ENCODE measurements at places on chromosomes 7 and 10.

DNA sequence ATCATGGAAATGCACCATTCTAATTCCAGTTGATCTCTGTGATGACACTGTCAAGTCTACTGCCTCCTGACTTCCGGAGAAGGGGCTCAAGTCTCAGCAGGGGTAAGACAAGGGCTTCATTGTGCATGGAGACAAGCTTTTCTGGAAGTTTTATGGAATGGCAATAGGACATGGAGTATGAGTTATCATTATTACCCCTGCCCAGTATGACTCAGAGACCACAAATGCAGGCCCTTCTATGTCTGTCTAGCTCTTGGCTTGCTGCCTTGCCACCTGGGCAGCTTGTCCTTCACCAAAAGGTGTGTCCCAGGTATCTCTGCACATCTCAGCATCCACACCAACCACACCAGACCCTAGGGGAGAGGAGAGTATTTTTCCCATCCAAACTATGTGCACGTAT lies 34.9 kb upstream of the KIAA1217 start:
- no peak for DNase-seq

- DNase-seq = no peak
Observed at GRCh38 chr7:116698396-116698795, 26.4 kb downstream of the MET start.

DNA sequence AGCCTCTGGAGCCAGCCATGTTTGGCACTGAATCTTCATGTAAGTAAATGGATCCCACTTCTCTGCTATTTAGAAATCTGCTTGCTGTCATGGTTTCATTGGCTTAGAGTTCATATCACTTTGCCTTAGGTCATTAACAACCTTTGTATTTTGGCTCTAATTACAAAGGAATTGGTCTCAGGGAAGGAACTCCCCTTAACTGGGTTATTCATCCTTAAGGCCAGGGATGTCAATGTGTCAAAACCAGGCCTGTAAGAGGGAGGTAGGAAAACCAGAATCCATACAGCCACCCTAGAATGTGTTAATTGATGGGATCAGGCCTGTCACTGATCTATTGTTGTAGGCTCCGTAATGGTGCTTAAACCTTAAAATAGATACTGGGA lies 67.3 kb downstream of the ST7 start:
- no peak for DNase-seq

DNA sequence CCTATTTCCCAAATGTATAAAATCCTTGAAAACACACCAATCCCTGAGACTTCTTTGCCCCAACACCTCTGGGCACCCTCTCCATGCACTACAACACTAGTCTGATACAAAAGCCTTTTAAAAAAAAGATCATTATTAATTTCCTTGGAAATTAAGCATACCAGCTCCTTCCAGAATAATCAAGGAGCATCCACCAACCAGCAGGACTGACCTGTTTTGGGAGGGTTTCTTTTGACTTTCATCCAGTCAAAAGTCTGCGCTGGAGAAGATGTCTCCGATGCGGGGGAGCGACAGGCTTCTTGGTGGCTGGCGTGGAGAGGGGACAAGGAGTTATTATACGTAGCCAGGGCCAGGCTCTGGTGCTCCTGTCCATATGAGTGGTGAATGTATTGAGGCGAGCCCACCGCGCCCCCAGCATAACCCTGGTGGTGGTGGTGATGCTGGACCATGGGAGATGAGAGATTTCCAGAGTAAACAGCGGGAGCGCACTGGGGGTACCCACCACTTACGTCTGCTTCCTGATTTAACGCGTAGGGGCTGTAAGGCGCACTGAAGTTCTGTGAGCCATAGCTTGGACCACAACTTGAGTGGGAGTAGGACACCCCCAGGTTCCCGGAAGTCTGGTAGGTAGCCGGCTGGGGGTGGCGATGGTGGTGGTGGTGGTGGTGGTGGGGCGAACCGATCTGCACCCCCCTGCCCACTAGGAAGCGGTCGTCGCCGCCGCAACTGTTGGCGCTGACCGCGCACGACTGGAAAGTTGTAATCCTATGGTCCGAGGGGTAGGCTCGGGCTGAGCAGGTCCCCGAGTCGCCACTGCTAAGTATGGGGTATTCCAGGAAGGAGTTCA lies 527 bp downstream of the HOXA1 start:
- no peak for DNase-seq

- DNase-seq = peak; percentile 8
Observed at GRCh38 chr10:103605359-103606096, 112.0 kb downstream of the NEURL1 start.

DNA sequence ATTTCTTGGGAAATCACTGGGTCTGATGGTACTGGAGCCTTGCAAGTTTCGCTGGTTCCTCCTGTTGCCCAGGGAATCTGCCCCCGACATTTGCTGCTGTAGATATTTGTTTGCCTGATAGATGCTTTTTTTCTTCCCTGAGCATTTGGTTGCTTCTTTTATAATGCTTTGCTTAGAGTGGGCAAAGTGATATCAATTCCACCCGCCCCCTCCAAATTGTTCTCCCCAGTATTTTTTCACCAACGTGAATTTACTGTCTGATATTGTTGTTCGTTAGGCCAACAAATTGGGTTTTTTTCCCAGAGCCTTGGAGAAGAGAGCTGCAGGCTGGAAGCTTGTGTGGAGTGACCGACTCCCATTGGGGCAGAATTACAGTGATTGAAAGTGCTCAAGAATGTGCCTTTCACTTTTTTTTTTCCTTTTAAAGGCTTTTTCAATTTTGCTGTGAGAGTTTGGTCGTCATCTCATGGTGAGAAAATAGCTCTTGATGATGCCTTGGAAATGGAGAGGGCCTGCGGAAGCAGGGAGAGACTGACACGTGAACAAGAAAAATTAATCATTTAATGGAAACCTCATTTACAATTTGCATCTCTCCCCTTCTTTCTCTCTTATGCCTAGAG lies 2.5 kb downstream of the GRK5 start:
- no peak for DNase-seq

- DNase-seq = no peak
Observed at GRCh38 chr10:132681858-132682755, 103.8 kb downstream of the NKX6-2 start.

DNA sequence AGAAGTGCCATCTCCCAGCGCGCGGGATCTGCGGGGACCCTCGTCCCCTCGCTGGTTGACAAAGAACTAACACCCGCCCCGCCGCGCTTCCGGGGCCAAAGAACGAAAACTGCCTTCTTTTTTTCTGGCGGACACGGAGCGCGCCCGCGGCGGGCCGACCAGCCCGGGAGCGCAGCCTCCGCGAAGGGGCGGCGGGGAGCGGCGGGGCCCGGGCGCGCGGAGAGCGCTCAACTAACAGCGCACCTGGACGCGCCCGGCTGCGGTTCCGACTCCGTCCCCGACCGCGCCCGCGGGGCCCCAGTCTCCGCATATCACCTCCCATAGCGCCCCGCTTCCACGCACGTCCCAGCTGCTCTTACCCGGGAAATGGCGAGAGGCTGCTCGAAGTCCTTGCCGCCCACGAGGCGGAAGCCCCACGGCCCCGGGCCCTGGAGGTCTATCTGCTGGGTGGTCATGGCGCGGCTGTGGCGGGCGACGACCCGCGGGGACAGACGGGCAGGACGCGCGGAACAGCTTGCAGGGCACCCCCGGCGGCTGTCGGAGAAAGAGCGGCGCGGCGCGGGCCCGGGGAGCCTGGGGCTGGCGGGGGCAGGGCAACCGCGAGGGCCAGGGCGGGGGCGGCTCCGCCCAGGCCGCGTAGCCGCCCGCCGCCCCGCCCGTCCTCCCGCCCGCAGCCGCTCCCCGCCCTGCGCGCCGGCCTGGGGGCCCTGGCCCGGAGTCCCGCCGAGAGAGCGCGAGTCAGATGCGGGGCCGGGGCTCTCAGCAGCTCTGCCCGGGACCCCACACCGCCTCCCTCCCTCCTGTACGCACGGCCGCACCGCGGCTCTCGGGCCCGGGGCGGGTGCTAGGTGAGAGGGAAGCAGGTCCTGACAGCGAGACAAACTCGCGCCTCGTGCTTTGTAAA lies at the start of gene PDLIM1:
TSS of gene PDLIM1 (minus strand) at position 543 of the 904 bp plus-strand sequence. CDS start at position 455, 88 bp downstream.
- no peak for DNase-seq

DNA sequence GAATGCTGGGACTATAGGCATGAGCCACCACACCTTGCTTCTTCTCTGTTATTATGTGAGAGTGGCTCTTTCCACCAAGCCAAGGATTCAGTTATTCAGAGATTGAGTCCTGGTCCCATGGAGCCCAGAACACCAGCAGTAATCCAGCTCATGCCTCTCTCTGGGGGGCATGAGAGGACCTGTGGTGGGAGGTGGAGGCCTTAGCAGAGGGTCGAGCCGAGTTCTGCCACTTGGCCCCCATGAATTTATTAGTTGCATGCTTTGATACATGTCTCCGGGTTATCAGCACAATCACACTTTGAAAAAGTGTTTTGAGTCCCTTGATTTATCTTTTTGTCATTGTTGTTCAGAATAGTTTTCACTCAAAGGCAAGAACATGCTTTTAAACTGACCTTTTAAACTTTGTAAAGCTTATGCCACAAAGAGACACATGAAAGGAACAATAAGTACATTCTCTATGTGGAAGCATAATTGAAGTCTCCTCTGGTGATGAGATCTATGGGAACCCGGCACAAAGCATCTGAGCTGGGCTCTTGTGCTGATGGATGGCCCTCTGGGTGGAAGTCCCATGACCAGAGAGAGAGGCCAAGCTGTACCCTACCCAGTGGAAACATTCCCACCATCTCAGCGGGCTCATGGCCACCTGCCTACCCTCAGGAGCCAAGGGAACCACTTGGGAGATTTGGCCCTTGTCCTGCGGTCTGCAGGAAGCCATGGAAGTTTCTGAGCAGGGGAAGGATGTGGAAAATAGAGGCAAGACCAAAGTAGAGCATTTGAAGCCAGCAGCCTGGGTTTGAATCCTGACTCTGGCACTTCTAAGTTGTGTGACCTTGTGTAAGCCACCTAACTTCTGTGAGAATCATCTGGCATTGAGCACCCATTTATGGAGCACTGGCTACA lies 53.9 kb downstream of the MINDY4 start:
- no peak for DNase-seq

DNA sequence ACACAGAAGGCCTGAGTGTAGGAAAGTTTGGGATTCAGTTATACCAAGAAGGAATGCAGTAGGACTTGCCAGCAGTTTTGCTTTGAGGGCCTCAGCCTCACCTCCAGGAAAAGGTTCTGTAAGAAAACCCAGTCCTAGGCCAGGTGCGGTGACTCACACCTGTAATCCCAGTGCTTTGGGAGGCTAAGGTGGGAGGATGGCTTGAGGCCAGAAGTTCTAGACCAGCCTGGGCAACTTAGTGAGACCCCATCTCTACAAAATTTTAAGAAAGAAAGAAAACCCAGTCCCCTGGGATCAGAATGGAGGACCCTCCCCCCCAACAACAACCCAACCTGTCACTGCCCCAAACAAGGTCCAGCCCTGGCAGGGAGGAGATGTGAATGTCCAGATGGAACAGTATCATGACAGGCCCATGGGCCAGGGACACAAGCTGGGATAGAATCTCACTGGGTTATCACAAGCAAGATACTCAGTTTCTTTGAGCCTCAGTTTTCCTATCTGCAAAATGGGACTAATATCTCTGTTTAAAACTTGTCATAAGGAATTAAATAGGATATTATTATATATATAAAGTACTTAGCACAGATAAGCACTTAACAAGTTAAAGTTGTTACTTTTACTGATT lies 68.7 kb downstream of the GTF2IRD1 start:
- no peak for DNase-seq

DNA sequence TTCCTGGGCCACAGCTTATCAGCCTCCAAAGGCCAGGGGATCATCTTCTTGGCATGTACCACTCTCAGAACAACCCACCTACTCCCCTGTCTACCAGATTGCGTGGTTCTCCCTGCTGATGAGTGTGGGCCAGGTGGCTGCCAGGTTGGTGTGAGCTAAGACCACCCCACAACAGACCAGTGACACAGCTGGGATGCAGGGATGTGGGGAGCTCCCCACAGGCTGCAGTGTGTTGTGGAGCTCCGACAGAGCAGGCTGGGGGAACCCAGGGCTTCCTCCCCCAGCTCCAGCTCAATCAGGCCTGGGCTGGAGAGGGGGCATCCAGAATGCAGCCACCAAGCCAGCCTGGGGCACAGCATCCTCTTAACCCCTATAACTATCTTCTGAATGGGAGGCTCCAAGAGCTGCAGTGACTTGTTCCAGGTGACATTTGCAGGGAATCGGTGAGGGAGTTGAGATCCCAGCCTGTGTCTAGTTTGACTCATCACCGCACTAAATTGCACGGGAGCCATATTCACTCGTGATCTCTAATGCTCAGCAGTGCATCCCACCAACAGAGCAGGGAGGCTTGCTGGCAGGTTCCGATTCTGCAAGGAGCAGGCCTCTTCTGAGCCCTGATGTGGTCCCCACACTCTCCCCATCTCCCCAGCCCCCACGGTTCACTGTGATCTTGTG lies 596 bp upstream of the GDF2 start:
- no peak for DNase-seq

DNA sequence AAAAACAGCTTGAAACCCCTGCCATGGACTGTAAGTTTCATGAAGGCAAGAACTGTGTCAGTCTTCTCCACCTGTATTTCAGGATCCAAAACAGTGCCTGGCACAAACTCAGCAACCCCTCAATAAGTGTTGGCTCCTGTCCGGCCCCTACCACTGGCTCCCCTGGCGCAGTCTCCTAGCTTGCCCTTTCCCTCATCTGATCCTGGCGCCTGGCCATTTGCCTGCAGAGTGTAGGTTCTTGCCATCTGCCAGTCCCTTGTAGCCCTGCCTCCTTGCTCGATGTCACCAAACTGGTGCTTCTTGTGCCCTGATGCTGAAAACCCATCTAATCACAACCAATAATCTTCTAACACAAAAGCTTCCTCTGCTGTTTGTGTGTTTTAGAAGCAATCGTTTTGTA lies 60.4 kb downstream of the LGI1 start:
- no peak for DNase-seq

DNA sequence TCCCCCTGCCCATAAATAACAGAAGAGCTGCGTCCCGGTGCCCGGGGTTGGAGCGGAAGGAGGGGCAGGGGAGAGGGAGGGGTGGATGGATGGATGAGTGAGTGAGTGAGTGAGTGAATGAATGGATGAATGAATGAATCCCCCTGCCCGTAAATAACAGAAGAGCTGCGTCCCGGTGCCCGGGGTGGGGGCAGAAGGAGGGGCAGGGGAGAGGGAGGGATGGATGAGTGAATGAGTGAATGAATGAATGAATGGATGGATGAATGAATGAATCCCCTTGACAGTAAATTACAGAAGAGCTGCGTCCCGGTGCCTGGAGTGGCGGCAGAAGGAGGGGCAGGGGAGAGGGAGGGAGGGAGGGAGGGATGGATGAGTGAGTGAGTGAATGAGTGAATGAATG lies 7.6 kb upstream of the UNCX start:
- no peak for DNase-seq

Measured in stimulated activated CD8-positive, alpha-beta memory T cell treated with anti-CD3 and anti-CD28 coated beads, Interleukin-15, amount 100 ng/mL, for 1 hour (primary cell).